ENCODE measurements at places on chromosomes 1 and 21.

DNA sequence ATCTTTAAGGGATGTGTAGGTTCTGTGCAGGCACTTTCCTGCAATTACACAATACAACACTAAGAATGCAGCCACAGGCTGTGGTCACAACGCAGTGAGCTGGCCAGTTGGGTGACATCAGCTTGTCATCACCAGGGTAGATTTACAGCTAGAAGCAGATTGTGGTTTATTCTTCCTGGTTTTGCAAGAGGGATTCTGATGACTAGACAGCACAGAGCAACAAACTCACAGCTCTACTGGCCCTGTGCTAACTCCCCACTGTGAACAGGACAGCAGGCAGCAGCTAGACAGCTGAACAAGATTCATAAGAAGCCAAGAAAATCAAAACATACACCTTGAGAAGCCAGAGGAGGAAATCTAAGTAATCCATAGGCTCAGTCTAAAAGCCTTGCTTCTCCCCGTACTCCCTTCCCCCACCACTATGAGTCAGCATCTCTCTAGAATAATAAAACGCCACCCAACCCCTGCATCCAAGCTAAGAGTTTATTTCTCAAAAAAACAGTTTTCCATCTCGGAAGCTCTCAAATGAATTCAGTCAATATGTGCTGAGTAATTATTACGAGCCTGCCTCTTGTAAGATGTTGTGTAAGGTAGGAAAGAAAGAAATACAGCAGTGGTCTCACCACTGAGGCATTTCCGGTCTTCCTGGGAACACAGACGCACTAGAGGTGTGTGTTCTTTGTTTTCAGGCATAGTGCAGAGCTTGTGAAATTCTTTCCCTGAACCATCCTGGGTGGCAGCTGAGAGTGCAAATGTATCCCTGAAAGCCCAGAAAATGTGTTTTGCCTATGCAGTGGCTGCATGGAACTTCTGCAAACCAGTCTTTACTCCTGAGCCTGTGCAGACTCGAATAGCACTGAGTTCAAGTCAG is 162.8 kb downstream of the NTPCR start:
- DNase-seq = peak; percentile 82

DNA sequence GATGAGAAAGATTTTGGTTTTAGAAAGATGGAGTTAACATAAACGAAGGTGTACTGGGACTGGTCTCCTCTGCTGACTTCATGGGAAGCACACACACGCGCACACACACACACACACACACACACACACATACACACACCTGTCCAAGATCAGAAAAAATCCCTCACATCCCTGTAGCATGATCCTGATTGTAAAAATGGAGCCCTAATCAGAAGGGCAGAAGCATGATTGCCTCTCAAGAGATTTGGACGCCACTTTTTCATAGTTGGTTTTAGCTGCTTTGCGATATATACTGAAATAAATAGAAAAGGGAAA is 56.5 kb upstream of the LGALS8 start:
- DNase-seq = no peak

DNA sequence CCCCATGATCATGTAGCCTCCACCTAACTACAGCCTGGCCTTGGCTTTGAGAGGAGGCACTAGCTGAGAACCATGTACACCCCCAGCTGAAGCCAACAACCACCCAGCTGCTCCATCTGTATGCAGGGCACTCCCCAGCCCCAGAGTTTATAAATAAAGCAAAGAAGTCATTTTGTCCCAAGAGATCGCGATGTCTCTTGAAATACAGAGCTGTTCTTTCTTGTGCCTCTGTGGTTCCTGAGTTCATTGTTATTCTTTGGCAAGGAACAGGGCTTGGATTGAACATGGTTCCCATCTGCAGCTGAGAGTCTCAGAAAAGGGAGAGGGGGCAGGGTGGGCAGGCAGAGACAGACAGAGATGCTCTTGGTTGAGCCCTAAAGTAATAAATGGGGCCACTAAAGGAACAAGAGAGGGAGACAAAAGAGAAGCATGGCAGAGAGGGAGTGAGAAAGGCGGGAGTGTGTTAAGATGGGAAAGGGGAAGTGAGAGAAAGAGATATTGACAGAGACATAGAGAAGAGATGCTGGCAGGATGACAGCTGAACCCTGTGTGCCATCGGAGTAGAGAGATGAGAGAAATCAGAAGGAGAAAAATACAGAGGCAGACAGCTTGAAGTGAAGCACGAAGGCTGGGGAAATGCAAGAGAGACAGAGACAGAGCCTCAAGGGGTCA is 63.3 kb downstream of the TNR start:
- DNase-seq = no peak

- DNase-seq = no peak
Observed at GRCh38 chr1:4696753-4697152, 42.3 kb downstream of the AJAP1 start.

DNA sequence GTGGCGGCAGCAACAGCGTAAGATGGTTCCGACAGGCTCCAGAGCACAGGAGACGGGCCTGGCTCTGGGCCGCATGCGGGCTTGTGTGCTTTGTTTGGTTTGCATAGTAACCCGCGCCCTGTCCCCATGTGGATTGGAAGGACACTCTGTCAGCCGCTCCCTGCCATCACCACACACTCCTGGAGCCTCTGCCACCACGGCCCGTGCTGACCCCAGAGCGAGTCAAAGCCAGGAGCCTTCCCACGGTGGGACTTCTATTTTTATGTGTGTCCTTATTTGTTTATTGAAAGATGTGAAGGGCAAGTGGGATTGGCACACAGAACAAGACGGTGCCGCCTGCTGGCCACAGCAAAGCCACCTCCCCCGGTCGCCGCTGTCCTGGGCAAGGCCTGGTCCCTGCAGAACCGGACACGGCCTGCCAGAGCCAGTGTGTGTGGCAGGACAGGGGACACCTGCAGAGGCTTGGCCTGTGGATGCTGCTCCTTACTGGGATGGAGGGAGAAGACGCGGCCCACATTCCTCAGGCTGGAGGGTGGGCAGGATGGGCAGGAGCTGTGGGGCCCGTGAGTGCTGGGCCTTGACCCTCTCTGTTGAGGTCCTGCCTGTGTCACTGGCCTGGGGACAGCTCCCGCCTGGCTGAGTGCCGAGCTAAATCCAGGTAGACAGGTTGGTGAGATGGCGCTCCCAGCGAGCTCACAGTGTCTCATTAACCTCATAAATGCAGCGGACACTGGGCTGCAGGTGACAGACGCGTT is 64.4 kb downstream of the AGPAT3 start:
- peak; percentile 79 for DNase-seq

- no peak for DNase-seq
Observed at GRCh38 chr1:16189921-16190621, 22.4 kb downstream of the ARHGEF19 start.

- DNase-seq = no peak
Observed at GRCh38 chr1:7852804-7853683, at the start of gene UTS2. UTS2 (minus strand) TSS chr1:7853065; CDS start chr1:7853003, 62 bp downstream.

GRCh38 chr1:196997423-196997822 is 20.1 kb downstream of the CFHR5 start:
- no peak for DNase-seq

DNA sequence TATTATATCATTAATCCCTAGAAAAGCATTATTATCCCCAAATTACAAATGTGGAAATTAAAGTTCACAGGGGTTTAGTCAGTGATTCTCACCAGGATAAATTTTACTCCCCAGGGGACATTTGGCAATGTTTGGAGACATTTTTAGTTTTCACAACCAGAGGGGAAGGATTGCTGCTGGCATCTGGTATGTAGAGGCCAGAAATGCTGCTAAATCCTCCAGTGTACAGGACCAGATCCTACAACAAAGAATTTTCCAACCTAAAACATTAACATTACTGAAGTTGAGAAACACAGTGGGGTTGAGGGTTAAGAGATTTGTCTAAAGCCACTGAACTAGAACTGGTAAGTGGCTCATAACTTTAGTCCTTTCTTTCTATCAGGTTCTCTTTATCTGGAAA is 162.0 kb upstream of the SYT6 start:
- no peak for DNase-seq

DNA sequence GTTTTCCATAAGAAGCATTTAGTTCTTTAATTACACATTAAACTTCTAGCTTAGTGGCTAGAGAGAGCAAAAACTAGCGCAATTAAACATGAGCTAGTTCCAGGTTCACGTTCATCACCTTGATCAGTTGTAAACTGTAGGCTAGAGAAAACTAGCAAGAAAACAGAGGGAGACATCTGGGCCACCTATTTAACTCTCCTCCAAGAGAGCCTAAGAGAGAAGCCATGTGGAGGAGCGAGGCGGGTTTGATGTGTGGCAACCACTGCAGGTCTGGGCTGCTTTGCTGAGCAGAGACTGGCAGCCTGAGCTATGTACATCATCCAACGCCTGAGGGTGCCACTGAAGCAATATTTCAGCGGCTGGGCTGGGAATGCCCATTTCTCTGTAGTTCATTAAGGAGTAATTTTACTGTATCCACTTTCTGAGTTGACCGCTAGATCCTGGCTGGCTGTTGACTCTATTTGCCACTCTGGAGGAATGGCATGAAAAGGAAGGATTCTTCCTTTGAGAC is 252.9 kb downstream of the DYRK1A start:
- DNase-seq = no peak

- no peak for DNase-seq
Observed at GRCh38 chr1:228198977-228199590, 8.8 kb upstream of the OBSCN start.

DNA sequence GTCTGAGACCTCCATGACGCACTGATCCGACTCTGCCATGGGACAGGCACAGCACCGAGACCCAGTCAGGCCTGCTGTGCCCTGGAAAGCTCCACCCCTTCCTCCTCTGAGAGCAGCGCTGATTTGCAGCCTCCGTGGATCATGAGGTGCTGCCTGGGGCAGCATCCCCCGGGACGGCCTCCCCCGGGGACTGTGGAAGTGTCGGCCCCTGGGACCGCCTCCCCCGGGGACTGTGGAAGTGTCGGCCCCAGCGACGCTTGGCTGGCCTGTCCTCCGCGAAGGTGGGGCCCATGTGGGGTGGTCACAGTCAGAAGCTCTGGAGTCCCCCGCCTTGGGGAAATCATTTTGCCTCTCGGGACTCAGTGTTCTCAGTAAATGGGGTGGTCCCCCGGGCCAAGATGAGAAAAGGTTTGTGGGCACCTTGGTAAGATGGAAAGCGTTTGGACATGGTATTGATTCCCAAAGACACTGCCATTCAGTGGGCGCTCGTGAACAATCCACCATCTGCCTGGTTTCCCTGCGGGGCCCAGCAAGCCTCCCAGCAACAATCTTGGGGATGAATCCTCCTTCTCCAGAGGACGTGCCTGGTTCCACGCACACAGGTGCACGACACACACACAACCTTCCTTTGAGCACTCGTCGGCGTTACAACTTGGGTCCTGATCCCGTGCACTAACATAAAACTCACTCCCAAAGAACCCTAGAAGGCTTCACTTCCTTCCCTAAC is 3.0 kb downstream of the TFF2 start:
- DNase-seq = no peak

GRCh38 chr1:66399888-66400529 is 133.9 kb upstream of the SGIP1 start:
- no peak for DNase-seq

DNA sequence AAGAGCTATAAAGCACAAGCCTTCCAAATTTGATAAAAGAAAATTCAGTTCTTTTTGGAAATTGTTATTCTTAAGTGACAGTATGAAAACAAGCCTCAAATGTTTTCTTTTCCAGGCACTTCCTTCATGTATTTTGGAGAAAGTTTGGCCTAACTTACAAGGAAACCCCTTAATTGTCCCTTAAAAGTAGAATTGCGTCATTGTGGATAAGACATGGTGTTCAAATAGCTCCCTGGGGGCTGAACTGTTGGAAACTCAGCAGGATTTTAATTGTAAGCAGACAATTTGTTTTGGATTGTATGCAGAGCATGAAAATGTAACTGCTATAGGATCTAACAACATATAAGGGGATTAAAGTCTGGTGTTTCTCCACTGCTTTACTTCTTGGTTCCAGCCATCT is 35.4 kb upstream of the FGGY start:
- no peak for DNase-seq

GRCh38 chr1:27601771-27602461 is 2.0 kb downstream of the AHDC1 start:
- DNase-seq = peak; percentile 49

DNA sequence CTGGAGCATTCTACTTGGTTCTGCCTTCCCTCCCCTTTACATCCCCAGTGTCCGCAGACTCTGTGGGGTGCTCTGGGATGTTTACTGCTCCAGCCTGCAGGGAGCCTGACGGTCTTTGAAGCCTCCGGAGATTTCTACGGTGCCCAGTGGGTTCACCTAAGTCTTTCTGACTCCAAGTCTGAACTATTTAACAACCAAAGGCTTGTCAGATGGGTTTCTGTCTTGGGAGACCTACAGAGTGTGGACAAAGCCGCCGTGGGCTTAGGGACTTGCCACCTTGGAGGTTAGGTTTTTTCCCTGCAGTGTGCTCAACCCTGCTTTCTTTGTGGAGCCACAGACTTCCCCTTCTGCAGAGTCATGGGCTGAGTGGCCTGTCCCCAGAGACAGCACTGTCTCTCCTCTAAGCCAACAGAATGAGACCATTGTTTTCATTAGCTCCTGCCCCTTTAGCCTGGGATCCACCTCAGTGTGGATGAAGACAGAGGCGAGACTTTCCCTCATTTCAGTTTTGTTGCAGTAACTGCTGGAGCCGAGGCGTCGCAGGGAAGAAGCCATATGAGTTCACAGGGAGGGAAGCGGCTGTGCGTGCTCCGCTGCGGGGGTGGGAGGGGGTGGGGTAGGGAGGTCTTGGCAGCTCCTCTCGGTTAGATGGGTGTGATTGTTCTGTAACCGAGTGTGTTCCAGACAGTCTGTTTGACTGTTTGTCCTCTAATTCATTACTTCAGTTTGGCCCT is 120.7 kb downstream of the CNIH3 start:
- peak; percentile 40 for DNase-seq

GRCh38 chr1:162088281-162088969 is 18.9 kb downstream of the NOS1AP start:
- DNase-seq = no peak

DNA sequence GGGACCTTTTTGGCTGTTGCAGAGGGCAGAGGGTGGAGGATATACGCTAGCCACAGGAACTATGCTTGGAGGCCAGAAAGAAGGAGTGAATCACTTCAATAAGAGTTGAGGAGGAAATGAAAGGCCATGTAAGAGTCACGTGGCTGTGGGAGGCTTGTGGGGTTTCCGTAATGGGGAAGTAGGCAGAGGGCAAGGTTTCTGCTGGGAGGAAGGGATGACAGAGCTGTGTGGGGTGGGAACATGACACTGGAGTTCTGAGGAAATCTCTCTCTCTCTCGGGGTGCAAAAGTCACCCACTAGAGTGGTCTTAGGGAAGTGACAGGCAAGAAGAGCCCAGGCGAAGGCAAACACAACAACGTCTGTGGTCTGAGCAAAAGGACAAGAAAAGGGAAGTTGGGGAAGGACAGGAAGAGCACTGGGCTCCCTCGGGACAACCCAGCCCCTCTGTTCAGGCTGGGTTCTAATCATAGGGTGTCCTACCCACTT is 3.9 kb upstream of the CD1C start:
- DNase-seq = peak; percentile 34

Measured in left cardiac atrium (tissue), 4 donors.